CD4-positive, alpha-beta memory T cell (primary cell): ENCODE measurements at places on chromosomes 6 and 20. TPM values are rescaled to one million over a fixed set of nuclear protein-coding genes. Genes with fewer than 3 reads are reported as not detected.

Gene MLN
- not detected for total RNA-seq

Gene PPDPF
- 229 TPM for total RNA-seq

Gene NRSN1
- total RNA-seq: not detected

Gene COL11A2
- total RNA-seq: 1.2 TPM

Gene ATP9A
- total RNA-seq: 0.47 TPM

Gene ZNF322
- 19.6 TPM for total RNA-seq

Gene MAP3K4
- total RNA-seq: 90.1 TPM

Gene HECA
- 154 TPM for total RNA-seq

Gene IL17A
- total RNA-seq: not detected

Gene MOG
- not detected for total RNA-seq

Gene MYB
- 4.7 TPM for total RNA-seq

Gene GTSF1L
- not detected for total RNA-seq

Gene PSMB1
- 94.2 TPM for total RNA-seq

Gene ULBP1
- not detected for total RNA-seq

Gene ARMH2
- total RNA-seq: 4.7 TPM

Gene MAS1
- not detected for total RNA-seq

Gene ARFGEF3
- total RNA-seq: not detected
